ENCODE measurements at places on chromosomes 3 and 15.

DNA sequence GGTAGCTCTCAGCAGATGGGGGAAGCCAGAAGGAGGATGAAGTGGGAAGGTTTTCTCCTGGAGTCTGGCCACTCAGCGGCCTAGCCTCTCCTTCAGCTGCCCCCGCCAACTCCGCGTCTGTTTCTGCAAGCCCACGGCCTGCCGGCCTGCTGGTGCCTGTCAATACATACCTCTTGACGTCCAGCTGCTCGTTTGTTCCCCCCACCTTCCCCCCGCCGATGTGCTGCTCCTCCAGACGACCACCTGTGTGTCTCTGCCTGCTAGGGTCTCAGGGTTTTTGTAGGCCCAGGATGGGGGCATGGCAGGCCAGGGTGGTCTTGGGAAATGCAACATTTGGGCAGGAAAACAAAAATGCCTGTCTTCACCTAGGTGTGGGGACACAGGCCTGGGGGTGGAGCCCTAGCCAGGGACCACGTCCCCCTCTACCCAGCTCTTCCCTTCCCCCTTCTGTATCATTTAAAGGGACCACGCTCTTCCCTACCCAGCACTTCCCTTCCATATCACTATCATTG is 137.8 kb downstream of the ALCAM start:
- DNase-seq, result no peak

- DNase-seq, result no peak
Measured at GRCh38 chr3:17500618-17501017, 241.8 kb downstream of the TBC1D5 start.

- DNase-seq, result no peak
Measured at GRCh38 chr15:52137432-52138357, 25.1 kb upstream of the BCL2L10 start.

GRCh38 chr3:53140847-53141845 is 10.9 kb upstream of the RFT1 start:
- DNase-seq, result no peak

DNA sequence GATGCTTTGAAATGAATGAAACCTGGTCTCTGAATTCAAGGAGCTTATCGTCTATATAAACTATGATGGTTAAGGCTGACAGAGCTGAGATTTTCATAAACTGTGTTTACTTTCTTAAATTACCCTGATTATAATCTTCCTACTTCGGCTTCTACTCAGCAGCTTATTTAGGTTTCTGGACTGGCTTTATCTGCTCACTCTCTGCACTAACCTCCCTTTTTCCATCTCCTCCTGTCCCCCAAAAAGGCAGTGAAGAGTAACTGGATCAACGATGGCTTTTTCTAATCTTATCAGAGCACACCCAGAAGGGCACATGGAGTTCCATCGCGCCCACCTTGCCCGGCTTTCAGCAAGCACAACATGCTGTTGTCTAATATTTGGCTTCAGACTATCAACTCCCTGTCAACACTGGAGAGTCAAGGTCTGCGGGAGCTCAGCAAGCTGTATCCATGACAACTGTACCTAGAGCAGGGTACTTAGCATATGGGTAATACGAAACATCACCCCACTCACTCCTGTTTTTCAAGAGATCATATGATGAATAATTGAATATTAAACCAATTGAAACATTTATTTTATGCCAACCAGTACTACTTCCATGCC is 417.3 kb downstream of the GABRB3 start:
- no peak for DNase-seq

DNA sequence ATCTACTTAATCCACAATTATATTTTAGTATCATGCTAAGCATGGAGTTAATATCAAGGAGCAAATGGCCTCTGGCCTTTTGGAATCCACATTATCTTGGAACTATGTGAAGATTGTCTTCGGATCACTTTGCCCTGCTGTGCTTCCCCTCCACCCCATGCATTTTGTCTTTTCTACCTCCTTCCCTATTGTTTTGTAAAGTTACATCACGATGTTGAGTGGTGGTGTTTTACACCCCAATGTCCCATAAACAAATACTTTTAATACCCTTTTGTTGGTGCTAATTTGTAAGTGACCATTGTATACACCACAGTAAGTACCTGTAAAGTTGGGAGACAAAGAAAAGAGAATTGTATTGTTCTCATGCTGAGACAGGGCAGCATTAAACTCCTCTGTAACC is 258.4 kb upstream of the ZNF717 start:
- no peak for DNase-seq

DNA sequence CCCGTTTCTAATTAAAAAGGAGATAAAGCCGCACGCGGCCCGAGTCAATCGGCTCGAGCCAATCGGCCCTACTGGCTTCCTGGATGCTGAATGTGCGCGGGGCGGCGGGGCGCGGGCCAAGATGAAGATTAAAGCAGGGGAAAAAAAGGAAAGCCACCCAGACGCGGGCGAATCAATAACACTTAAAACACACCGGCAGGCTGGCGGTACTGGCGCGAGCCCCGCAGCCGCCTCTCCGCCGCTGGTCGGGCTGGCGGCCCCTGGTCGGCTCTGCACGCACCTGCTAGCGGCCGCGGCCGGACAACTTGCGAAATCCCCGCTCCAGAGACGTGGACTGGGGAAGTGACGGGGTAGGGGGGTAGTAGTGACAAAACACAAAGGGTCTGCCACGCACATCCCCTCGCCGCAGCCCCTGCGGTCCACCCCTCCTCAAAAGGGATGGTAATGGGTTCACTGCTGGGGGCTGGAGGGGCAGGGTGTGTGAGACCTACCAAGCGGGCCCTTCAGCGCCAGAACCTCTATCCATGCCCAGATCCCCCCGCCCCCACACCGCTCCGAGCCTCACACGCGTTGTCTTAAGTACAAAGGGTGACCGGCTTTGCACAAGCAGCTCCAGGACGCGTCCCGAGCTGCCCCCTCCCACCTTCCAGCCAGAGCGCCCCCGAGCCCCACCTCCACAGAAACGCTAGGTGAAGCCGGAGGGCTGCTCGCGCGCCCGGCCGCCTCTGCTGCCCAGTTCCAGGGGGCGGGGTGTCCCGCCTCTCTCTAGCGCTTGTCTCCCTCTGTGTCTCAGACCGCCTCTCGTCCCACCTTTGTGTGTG is 1.4 kb downstream of the WNT7A start:
- DNase-seq, result no peak

GRCh38 chr15:50267577-50267976 is 2.1 kb upstream of the HDC start:
- no peak for DNase-seq

GRCh38 chr3:58462829-58463180 is 29.1 kb upstream of the KCTD6 start:
- no peak for DNase-seq

DNA sequence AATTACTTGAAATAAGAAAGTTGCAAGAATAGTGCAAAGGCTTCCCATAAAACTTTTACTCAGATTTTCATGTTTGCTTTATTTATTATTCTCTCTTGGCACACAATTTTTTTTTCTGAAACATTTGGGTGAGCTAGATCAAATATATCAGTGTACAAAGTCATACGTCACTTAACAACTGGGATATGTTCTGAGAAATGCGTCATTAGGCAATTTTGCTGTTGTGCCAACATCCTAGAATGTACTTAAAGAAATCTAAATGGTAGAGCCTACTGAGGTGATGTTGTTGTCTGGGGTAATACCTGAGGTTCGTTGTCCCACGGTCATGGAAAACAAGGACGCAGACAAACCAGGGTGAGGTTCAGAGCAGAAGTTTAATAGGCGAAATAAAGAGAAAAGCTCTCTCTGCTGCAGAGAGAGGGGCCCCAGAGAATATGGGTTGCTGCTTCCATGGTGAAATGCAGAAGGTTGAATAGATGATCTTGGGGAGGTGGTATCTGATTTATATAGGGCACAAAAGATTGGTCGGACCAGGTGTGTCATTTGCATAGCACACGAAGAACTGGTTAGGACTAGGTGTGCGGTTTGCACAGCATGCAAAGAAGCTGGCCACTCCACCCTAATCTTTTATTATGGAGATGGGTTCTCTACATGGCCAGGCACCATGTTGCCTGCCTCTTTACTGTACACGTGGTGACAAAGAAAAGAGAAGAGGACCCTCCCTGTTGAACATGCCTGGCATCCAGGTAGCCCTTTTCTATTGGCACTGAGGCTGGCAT is 8.8 kb upstream of the GRAMD1C start:
- no peak for DNase-seq

- no peak for DNase-seq
Measured at GRCh38 chr3:103511891-103512290, 1077.1 kb downstream of the ZPLD1 start.

DNA sequence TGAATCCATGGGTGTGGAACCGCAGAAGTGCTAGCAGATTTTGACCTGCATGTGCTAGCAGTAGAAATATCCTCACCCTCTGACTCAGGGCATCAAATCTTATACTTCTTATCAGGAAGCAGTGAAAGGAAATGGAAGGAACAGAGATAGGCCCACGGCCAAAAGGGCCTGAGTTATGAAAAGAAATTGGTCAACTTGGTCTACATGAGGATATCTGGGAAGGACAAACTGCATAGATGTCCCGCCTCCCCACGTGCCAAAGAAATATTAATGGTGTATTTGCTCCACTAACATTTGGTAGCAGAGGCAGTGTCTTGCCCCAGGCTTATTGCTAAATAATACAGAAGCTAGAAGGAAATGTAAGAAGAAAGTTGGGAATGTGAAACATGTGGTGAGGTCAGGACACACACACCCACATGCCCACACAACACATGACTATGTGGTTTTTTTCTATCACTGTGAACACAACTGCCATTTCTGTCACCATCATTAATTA is 93.6 kb upstream of the COL8A1 start:
- no peak for DNase-seq

GRCh38 chr15:56019060-56019793 is 25.8 kb upstream of the NEDD4 start:
- no peak for DNase-seq

DNA sequence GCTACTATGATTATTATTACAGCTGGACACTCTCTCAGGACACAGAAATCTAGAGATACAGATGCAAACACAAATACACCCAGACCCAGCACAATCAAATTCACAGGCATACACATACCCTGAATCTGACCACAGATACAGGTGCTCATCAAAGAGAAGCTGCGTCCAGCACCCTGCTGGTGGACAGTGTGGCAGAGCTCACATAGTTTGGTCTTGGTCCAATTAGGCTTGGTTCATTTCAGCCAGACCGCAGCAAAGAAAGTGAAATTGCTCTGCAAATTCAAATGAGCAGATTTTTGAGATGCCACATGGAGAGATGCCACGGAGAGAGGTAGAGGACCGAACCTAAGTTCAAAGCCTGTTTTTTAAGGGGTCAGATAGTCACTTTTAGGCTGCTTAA is 55.6 kb downstream of the ANAPC13 start:
- no peak for DNase-seq

- DNase-seq, result no peak
Measured at GRCh38 chr15:44034334-44034733, 160.7 kb downstream of the FRMD5 start.

- no peak for DNase-seq
Measured at GRCh38 chr3:106552351-106553043, 683.7 kb upstream of the CBLB start.

- no peak for DNase-seq
Measured at GRCh38 chr3:149581248-149581647, 76.6 kb downstream of the WWTR1 start.

DNA sequence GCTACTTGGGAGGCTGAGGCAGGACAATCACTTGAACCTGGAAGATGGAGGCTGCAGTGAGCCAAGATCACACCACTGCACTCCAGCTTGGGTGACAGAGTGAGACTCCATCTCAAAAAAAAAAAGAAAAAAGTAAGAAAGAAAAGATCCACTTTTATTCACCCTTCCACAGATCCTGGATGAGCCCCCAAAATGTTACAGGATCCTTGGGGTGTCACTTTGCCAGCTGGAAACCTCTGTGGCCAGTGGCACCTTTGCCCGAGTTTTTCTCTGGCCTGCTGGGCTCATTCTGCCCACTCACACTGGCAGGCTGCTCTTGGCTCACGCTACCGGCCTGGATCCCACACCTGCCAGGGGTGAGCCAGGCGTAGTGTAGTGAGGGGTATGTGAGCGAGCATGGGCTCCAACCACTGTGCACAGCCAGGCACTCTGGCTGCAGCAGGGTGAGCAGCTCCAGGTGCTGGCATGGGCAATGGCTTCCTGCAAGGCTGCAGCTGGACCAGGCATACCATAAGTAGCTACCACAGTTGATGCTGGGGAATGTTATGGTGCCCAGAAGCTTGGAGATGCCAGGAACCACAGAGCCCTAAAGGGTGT is 57.8 kb upstream of the C15orf39 start:
- no peak for DNase-seq

DNA sequence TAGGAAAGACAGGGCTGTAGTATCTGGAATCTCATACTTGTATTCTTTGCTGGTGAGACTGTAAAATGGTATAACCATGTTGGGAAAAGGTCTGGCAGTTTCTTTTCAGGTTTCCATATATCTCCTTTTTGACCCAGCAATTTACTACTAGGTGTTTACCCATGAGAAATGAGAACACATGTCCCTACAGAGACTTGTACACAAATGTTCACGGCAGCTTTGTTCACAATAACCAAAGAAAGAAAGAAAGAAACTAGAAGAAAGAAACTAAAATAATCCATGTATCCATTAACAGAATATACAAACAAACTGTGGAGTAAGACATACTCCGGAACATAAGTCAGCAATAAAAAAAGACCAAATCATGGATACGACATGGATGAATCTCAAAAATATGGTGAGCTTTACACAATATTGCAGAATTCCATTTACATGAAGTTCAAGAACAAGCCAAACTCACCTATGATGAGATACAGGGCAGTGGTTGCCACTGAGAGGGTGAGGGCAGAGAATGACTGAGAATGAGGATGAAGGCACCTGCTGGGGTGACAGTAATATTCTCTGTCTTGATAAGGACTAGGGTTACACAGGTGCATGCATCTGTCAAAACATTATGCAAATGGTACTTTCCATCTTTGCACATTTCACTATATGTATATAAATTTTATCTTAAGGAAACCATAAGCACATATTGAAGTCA is 2.7 kb downstream of the RFTN1 start:
- no peak for DNase-seq

DNA sequence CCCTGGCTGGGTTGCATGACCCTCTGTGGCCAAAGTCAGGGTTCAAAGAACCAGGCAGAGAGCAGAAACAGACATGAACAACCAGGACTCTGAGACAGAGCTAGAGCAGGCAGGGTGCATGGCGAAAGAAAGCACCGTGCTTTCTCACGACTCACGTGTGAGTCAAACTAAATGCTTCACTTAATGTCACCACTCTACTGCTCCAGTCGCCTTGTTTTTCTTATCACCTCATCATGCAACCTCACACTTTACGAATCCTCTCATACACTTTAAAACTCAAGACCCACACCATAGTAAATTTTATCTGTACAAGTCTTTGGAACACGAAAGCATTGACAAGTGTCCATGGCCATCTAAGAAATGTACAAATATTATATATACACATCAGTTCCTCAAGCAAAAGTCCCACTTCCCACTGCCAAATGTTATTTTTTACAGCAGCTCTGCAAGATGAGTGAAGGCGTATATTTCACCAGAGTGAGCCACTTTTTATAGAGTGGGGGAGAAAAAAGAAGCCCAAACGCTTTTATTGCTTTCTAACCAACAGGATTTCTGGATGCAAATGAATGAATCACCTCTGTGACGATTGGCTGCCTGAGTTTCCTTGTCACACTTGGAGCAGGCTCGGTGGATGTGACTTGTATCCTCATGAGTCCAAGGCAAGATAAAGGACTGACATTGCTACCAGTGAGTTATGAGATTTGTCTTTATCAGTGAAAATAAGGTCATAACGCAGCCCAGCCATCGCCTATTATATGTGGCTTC is 16.0 kb upstream of the MEGF11 start:
- DNase-seq, result no peak

GRCh38 chr3:10977892-10978510 is 14.5 kb upstream of the SLC6A1 start:
- DNase-seq, result no peak

GRCh38 chr3:23547905-23548650 is 257.7 kb upstream of the UBE2E1 start:
- no peak for DNase-seq
